Type B pancreatic cell (in vitro differentiated cells): ENCODE measurements at places on chromosomes 2 and 18. TPM values are rescaled to one million over a fixed set of nuclear protein-coding genes. Genes with fewer than 3 reads are reported as not detected.
A peak's percentile ranks its signal among the peaks of the same experiment; 100 is the strongest.

GRCh38 chr18:9221040-9221439 is 84.5 kb downstream of the ANKRD12 start:
- no peak for DNase-seq

DNA sequence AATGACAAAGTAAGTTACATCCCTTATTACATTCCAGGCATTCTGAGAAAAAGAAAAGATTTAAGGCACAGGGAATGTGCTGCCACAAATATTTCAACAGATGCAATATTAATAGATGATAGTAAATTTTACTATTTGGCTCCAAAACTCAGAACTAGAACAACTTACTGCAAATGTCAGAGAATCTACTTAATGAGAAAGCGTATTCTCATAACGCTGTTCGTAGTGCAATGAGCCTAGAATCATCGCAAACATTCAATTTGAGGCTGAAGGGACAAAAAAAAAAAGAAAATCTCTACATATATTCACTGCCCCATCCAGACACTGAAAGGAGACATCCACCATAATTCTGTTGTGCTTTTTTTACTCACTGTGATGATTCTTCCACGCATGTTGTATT is 272.1 kb upstream of the DOK6 start:
- no peak for DNase-seq

MTIF2 gene
- 32.5 and 33.2 TPM in 2 replicates for total RNA-seq

HMSD gene
- 1.6 and 4.5 TPM in 2 replicates for total RNA-seq

- DNase-seq, result no peak
These were observed 97.0 kb downstream of the FOXI3 start for GRCh38 chr2:88355486-88355885.

GRCh38 chr2:173048897-173049661 is 26.6 kb upstream of the MAP3K20 start:
- no peak for DNase-seq

- DNase-seq, result no peak
These were observed 1030.1 kb upstream of the POU3F3 start for GRCh38 chr2:103823847-103824246.

- no peak for DNase-seq
These were observed 25.8 kb downstream of the CIB4 start for GRCh38 chr2:26615336-26615859.

GRCh38 chr2:134919341-134920210 is 954 bp downstream of the CCNT2 start:
- DNase-seq, result no peak

GRCh38 chr2:106996171-106996769 is 110.3 kb upstream of the ST6GAL2 start:
- DNase-seq, result no peak

LPIN2 gene
- 17.8 and 26.8 TPM in 2 replicates for total RNA-seq

CNTNAP5 gene
- total RNA-seq, result 3.3 and 5.0 TPM in 2 replicates

DNA sequence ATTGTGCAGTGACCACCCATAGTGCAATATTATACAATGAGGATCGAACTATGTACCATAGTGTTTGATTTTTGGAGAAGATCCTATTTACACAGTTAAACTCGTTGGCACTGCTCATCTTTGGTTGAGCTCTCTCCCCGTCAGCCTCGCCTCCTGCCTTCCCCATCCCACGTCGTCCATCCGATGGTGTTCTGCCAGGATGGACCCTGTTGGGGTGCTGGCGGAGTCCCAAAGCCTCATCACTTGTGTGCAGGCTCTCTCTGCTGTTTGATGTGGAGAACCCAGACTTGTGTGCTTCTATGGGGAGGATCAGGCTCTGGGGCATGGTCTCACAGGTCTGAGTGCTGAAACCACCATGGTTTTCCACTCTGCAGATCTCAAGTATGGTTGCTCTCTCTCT is 85.4 kb downstream of the ITGB1BP1 start:
- DNase-seq, result no peak

GRCh38 chr2:21263622-21264021 is 139.9 kb downstream of the TDRD15 start:
- no peak for DNase-seq

DNA sequence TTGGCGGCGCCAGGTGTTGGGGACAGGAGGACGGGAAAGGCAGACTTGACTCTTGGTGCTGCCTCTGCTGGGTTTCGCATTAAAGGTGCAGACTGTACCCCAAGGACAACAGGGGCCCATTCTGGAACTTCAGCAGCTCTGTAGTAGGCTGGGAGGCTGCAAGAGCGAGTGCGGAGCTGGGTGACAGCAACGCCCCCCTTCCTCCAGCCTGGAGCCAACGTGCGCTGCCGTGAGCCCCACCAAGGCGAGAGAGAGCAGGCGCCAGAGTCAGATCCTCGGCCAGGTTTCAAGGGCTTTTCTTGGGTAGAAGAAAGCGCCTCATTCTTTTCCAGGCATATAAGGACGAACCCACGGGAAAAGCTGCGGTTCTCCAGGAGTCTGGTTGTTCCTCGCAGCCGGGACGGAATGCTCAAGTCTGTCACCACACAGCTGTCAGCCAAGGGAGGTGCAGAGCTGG is 1.9 kb downstream of the DOK6 start:
- DNase-seq, result no peak

GRCh38 chr2:118865106-118865505 is 17.7 kb upstream of the EN1 start:
- DNase-seq, result no peak

- DNase-seq, result peak; percentile 54
These were observed 14.6 kb downstream of the CYP27C1 start for GRCh38 chr2:127205218-127206125.

GRCh38 chr18:10252952-10253705 is 201.3 kb upstream of the APCDD1 start:
- no peak for DNase-seq

CAD gene
- total RNA-seq, result 51.6 and 85.1 TPM in 2 replicates

GRCh38 chr2:172253190-172254052 is 150.7 kb upstream of the DLX2 start:
- DNase-seq, result no peak

DNA sequence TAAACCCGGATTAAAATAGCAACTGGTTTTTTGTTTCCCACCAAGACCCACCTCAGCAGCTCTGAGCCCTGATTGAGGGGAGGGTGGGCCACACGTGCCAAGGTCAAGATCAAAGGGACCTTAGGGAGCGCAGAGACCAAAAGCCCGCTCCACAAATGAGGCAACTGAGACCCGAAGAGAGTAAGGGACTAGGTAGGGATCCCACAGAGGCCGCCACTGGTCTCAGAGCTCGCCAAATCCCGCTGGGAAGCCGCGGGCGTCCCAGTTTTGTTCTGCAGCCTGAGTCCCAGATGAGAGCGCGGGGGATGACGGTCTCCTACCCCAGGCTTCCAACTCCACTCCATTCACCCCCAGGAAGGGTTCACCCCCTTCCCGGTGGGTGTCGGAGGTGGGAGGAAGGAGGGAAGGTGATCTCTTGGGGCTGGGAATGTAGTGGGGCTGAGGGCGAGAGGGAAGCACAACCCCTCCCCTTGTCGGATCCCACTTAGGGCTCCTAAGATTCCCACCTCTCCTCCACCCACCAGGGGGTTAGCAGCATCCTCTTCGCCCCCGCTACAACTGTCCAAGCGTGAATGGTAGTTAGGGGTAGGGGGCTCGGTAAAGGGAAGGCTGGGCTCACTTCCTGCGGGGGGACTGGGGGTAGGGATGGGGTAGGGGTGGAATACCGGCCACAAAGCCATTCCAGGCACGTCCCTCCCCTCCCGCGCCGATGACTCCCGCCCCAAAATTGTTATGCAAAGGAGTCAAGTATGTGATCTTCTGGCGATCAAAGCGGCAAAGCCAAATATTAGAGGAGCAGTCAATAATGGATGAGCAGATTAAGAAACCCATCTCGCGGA is 7.3 kb upstream of the EN1 start:
- no peak for DNase-seq

DNA sequence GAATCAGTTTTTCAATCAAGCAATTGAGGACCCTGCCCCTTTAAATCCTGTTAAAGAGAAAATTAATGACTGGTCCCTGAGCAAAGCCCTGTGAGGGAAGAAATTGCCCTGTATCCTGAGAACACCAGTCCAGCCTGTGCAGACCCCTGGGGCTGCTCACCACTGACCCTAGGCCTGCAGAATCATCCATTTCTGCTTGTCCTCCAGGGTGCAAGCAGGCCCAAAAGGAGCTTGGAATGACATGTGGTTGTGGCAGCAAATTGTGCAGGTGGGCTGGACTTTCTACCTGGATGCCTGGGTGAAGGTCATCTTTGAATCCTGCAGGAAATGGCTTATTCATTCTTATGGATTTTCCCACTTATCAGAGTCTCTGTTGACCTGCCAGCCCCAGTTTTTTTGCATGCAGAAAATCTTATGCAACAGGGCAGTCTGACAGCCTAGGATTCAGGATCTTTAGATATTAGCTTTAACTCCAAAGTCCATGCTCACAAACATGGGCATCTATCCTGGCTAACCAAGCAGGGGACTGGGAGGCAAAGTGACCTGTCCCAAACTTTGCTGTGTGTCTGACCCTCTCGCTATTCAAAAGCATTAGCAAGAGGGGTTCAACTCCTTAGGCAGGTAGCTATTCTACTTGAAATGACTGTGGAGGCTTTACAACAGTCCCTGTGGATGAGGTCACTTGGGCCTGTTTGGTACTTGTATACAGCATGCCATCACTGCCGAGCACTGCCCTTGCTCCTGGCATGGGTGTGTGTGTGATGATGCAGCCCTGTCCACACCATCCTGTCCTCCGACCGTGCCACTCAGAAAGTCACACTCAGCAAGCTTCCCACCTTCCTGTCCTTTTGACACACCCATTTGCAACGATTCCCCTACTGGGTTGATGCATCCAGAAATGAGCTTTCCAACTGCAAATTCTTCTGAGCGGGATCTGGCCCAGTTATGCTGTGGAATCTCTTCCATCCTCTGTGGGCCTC is 85.3 kb downstream of the CAPN13 start:
- peak; percentile 32 for DNase-seq

- DNase-seq, result no peak
These were observed 1232.0 kb upstream of the FAM98A start for GRCh38 chr2:34831096-34831495.

ITGB6 gene
- 3.2 and 7.8 TPM in 2 replicates for total RNA-seq

GRCh38 chr2:179985163-179985820 is 21.8 kb downstream of the CWC22 start:
- DNase-seq, result no peak

DNA sequence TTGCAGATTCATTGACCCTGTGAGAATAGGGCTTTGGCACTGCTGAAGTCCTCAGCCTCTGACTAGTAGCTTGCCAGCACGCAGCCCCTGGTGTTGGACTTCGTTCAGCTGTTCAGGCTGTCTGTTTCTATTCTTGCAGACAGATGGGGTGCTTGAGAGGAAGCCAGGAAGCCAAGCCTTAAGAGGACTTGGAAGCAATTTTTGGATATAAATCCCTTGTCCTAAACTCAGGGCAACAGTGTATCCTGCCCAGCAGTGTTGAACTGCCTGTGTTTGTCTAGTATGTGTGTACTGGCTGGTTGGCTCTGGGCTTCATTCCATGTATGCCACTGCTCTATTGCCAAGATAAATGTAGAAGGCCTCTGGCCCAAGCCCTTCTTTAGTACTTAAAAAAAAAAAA is 108.6 kb downstream of the COMMD1 start:
- no peak for DNase-seq

RAPGEF4 gene
- total RNA-seq, result 4.3 and 4.4 TPM in 2 replicates

GRCh38 chr2:186590350-186590758 is 498 bp downstream of the ITGAV start:
- DNase-seq, result no peak

PSMD14 gene
- total RNA-seq, result 46.5 and 52.5 TPM in 2 replicates

- DNase-seq, result no peak
These were observed 327.1 kb downstream of the GALNT13 start for GRCh38 chr2:154198866-154199265.

DNA sequence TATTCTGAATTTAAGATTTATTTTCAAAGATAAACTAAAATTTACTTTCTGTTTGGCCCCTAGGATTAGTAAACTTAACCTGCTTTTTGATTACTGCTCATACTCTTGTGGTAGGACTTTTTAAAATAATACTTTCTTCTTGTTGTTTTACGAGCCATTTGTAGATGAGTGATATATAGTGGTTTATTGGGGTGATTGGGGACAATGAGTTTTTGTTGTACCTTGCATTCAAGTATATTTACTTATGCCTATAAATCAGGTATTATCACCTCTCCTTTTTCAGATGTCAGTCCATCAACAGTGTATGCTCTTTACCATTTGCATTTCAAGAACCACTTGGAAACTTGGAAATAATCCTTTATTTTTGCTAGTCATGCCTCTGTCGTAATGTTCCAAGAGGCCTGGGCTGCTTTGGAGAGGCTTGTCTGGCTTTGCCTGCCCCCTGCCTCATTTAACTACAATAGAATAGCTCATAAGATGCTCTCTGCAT is 131.3 kb downstream of the COMMD1 start:
- no peak for DNase-seq

DSG4 gene
- total RNA-seq, result 0.07 and 0.17 TPM in 2 replicates

DNA sequence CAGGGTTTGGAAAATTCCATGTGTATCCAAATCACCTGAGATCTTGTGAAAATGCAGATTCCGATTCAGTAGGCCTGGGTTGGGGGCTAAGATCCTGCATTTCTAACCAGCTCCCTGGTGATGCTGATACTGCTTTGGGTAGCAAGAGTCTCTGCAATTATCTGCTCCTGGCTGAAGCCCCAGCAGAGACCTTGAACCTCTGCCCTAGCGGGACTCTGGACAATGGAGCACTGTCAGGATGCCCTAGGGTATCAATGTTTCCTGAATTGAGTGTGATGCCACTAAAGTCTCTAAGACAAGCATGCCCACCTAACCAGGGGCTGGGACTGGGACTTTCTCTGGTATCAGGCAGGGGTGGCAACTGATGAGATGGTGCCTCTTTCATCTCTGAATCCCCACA is 49.4 kb upstream of the KLHL29 start:
- no peak for DNase-seq
